Stimulated activated naive CD4-positive, alpha-beta T cell treated with Interleukin-2 at 50 U/mL for 16 hours (primary cell): ENCODE measurements at places on chromosomes 7 and 10.

DNA sequence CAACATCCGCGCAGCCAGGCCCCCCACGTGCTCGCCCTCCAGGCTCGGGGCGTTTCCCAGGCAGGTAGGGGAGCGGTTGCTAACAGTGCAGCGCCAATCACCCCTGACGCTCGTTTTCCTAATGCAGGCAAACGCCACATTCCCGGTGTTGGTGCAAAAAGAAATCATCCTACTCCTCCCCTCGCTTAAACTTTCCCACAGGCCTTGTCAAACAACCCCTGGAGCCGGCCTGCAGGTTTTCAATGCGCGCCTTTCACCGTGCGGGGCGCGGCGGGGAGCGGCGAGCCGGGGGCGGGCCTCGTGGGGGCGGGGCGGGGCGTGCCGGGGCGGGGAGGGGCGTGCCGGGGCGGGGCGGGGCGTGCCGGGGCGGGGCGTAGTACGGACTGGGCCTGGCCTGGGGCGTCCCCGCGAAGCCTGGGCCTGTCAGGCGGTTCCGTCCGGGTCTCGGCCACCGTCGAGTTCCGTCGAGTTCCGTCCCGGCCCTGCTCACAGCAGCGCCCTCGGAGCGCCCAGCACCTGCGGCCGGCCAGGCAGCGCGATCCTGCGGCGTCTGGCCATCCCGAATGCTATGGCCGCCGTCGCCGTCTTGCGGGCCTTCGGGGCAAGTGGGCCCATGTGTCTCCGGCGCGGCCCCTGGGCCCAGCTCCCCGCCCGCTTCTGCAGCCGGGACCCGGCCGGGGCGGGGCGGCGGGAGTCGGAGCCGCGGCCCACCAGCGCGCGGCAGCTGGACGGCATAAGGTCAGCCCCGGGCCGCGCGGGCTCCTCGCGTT lies at the start of gene ECHDC3:
Gene ECHDC3 (plus strand): TSS at position 374 of the 770 bp plus-strand sequence. CDS start 195 bp downstream, at position 569.
- DNase-seq: peak; percentile 22

GRCh38 chr10:7339510-7339909 lies 71.3 kb downstream of the SFMBT2 start:
- no peak for DNase-seq

DNA sequence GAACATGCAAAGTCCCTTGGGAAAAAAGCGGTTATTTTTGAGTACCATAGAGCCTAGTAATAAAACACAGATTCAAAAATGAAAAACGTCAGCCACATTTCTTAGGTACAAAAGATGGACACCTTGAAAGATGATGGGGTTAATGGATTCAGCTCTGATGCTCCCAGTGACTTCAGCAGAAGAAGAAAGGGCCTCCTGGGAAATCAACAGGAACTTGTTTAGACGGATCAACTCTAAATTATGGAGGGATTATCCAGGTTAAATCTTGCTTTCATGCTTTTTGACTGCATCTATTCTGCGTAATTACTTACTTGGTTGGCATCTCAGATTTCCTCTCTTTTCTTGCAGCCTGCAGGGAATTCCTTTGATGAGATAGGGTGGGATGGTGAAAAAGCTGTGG lies 82.5 kb downstream of the TMEM178B start:
- DNase-seq: no peak

DNA sequence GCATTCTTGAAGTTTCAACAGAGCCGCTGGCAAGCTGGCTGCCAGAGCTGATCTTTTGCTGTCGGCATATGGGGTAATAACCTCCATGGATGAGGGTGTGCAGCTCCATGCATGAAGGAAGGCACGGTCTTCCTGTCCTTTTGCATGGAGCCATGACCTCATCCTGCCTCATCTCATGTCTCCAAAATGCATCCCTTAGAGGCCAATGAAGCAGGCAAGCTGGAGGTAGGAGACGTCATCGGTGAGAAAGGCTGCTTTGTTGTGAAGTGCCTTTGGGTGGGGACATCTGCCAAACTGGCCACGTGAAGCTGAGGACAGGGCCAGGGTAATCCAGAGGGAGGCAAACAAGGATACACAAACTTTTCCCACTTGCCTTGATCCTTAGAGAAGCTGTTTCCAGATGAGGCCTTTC lies 161.5 kb upstream of the TBX20 start:
- no peak for DNase-seq

DNA sequence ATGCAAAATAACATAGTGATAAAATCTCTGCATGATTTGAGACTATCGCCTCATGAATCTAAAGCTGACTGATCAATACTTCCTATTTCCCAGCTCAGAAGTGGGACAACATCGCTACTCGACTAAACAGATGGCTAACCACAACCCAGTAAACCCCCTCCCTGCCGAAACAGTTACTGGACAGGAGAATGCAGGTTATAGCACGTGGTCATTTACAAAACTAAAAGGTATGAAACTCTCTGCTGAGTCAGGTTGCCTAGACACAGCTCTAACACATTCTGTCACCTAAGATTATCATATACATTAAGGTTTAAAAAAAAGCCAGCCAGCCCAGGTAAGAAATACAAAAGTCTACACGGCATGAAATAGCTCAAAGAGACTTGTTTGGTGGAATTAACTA lies 64.0 kb downstream of the CTBP2 start:
- DNase-seq: no peak

DNA sequence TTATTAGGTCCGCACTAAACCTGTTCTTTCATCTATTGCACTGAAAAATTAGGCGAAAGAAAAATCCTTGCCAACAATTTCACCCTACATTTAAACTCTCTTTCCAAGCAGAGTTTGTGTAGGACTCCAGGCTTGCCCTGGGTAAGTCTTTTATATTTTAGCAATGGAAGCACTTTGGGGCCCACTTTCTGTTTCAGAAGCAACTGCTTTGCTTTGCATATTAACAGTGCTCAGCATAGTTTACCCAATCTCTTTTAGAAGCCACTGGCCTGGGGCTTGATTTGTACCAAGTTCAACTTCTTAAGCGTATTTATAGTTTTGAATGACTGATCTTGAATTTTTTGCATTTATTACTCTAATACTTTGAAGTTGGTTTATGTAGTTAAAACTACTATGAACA lies 78.8 kb upstream of the MDFIC start:
- no peak for DNase-seq

- no peak for DNase-seq
Observed at GRCh38 chr7:83301416-83301815, 138.7 kb upstream of the PCLO start.

DNA sequence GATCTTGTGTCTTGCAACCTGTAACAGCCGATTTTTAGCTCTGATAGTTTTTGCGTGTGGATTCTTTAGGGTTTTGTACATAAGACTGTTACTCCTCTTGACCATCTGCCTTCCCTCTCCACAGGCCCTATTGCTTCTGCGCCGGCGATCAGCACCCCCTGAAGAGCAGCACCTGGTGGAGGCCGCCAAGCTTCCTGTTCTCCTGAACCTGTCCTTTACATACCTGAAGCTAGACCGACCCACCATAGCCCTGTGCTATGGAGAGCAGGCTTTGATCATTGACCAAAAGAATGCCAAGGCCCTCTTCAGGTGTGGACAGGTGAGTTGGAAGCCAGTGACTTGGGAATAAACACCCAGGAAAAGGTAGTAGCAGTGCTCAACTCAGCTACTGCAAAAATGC lies 12.6 kb downstream of the FKBP6 start:
- no peak for DNase-seq

DNA sequence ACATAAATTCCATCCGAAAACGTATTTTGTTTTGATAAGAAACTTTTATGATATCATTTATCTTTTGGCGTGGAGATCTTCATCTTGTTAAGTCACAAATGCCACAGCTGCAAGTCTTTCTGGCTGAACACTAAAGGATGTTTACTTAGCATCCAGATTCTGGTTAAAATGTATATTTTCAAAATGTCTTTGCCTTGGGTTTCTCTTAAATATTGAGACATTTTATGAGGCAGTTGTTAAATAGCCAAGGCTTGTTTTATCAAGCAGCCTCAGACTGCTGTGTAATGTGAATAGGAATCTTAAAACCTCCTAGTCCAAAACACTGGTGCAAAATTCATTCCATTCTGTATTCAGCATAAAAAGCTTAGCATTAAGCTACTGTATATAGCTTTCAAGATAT lies 136.3 kb upstream of the FZD1 start:
- DNase-seq: no peak

DNA sequence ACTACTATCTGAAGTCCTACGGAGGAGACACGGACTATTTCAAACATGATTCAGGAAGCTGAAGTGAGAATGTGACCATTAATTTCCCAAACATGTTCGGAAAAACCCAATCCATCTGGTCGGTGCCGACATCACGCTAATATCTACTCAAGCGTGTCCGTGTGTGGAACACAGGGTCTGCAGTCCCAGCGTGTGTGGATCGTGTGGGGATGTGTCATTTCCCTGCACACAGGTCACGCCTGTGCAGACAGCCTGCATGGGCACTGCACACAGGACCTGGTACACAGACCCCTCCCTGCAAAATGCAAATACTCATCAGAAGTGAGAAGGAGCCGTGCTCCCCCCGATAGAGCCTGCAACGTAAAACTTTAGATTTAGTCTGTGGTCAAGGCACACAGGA lies 57.8 kb downstream of the CARD11 start:
- no peak for DNase-seq

DNA sequence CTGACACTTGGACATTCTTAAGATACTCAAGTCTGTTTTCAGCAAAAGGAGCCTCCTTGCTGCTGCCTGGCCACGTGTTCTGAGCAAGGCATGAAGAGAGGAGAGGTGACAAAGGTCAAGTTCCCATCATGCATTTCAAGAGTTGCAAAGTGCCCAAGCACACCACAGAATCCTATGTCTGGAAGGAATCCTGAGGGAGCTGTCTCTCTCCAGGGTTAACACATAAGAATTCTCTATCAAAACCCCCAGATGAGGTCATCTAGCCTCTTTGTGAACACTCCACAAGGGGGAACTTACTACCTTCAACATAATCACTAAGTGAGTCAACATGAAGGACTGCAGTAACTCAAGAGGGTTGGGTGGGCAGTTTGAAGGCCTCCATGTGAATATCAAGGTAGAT lies 155.5 kb downstream of the RNF216 start:
- no peak for DNase-seq

GRCh38 chr7:149072438-149072775 lies 18.1 kb downstream of the ZNF786 start:
- no peak for DNase-seq

GRCh38 chr7:121810831-121811672 lies 61.9 kb upstream of the PTPRZ1 start:
- no peak for DNase-seq

GRCh38 chr10:72228318-72228751 lies 12.3 kb upstream of the ASCC1 start:
- DNase-seq: no peak

GRCh38 chr7:88545663-88546062 lies 213.8 kb upstream of the ZNF804B start:
- no peak for DNase-seq

DNA sequence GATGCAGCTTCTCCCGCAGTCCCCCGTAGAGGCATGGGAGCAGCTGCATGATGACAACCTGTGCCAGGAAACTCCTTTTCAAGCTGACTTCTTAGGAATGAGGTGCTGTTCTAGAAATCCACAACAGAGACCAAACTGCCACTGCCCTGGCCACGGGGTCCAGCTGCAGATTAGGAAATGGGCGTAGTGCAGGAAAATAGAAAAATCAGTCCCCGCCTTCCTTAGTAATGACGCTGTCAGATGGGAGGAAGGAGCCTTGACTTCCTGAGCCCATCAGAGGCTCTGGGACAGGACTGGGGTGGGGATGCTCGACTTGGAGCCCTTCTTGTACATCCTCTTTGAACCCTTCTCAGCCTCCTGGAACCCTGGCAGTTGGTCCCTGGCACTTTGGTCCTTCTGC lies 227.8 kb upstream of the GRB10 start:
- DNase-seq: no peak

DNA sequence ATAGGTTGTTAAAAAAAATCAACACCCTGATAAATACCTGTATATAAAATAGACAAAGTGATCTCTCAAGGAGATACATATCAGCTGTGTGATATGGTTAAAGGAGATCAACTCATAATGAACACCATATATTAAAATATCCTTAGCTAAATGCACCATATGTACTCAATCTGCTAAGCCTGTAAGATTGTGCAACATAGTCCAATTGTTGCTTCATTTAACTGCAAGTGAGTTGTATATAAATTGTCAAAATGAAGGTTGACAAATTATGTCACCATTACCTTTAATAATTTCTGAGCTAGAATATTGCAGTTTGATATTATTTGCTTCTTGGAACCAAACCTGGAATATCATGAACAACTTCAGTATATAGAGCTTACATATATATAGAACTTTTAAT lies 283.7 kb downstream of the MALRD1 start:
- no peak for DNase-seq

DNA sequence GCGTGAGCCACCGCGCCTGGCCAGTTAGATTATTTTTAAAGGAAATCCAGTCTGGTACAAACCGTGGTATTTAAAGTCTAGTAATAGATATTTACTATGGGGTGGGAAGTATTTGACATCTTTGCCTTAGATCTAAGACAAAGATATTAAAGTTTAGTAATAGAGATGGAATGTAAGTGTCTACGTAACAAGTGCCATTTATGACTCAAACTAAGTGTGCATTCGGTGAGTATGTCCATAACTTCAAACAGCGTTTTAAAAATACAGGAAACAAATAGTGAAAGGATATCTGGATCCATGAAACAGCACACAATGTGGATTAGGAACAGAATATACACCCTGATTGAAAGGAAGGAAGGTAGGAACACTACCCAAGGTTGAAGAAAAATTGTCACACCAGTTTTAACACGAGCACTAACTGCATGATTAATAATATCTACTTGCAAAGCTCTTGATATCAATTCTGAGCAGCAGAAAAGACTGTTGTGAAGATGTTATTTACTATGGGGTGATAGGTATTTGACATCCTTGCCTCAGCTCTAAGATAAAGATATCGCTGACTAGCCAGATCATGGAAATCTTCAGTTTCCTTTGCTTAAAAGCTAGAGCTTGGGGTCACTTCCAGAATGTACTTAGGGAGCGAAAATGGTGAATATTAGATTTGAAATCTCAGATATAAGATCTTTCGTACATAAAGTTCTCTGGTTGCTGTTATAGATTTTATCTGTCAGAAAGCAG lies 48.7 kb downstream of the EPC1 start:
- DNase-seq: no peak

GRCh38 chr10:130814610-130815009 lies 496.9 kb downstream of the TCERG1L start:
- DNase-seq: no peak

- no peak for DNase-seq
Observed at GRCh38 chr7:1754345-1754908, 84.3 kb downstream of the ELFN1 start.

- DNase-seq: peak; percentile 2
Observed at GRCh38 chr10:12628964-12629766, 279.8 kb downstream of the CAMK1D start.

- DNase-seq: peak; percentile 16
Observed at GRCh38 chr7:95476904-95477594, 8.7 kb upstream of the ASB4 start.

DNA sequence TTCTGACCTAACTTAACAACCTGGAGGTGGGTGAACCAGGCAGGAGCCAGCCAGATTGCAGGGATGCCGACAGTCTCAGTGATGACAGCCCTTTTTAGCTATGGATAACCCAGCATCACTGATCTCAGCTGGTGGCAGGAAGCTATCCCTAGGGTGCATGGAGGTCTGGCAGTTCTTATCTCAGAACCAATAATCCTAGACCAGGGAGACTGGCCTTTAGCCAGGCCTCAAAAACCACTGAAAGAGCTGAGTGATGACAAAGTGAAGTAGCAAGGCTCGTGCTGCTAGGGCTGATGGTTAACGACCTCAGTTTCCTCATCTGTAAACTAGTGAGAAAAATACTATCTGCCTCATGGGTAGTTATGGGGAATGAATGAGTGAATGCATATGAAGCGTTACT lies 112.5 kb downstream of the RALA start:
- no peak for DNase-seq

GRCh38 chr10:98344589-98345038 lies 70.4 kb downstream of the PYROXD2 start:
- no peak for DNase-seq

- no peak for DNase-seq
Observed at GRCh38 chr7:30142710-30143109, 7.9 kb downstream of the MTURN start.
